ENCODE measurements at places on chromosomes 12 and 14.

DNA sequence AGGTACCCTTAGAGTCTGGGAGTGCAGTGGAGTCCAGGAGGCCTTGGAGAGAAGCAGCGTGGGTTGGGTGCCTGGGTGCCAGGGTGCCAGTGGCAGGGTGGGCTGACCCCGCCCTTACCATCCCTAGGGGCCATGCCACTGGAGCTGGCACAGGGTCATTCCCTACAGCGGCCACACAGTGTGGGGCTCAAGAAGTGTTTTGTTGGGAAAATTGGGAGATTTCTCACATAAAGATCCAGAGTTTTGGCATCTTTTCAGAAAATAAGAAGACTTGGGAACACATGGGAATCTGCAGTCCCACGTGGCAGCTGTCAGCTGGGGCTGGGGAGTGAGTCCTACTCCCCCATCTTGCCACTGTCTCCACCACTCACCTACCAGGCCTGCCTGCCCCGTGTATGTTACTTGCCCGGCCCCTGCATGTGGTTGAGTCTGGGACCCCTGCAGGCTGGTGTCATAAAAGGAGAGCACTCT lies 4.2 kb downstream of the VASH1 start:
- no peak for DNase-seq

GRCh38 chr12:66633676-66634075 lies 45.2 kb downstream of the GRIP1 start:
- no peak for DNase-seq

DNA sequence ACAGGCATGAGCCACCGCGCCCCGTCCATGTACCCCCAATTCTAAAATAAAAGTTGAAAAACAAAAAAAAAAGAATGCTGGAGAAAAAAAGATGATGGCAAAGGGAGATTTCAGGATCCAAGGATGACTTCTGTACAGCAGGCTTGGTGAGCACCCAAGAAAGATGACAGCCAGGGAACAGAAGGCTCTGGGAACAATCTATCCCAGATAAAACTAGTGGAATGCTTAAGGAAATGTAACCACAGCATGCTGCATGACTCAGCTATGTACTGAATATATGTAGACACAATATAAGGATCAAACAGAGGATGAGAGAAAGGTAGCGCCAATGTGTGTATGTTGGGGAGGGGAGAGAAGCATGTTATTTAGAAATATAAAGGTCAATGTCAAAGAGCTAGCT lies 123.7 kb upstream of the TMTC1 start:
- DNase-seq, result no peak

- peak; percentile 28 for DNase-seq
Measured at GRCh38 chr12:8991371-8992345, 2.3 kb downstream of the KLRG1 start.

DNA sequence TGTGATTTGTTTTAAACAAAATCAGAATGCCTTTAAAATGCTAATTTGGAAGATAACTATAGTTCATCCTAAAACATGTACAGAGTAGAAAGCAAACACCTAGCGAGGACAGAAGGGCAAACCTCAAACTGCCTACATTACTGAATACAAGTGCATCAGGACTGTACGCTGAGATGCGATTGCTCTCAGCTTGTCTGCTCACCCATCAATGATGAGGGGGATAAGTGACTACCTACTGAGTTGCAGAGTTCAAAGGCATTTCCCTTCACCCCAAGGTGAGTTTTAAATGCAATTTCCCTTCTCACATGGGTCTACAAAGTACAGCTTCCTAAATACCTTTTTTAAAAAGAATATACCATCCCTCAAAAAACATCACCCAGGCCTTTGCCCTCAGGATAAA lies 52.9 kb downstream of the PHLDA1 start:
- no peak for DNase-seq

DNA sequence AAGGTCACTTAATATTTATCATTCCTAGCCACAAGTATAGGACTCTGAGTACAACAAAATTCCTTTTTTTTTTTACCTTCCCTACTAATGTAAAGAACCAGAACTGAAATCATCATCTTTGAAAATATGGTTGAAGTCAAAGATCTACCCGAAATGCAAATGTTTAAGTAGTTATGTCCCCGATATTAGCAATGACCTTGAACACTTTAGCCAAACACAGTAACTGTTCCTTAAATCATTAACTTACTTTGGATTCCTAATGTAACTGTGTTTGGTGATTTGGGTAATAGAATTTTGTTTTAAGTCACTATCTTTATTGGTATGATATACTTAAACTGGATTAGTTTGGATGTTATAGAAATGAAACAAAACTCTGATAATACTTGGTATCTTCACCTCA lies 14.4 kb downstream of the ITPR2 start:
- no peak for DNase-seq

- no peak for DNase-seq
Measured at GRCh38 chr14:20468764-20469241, 403 bp upstream of the PNP start.

DNA sequence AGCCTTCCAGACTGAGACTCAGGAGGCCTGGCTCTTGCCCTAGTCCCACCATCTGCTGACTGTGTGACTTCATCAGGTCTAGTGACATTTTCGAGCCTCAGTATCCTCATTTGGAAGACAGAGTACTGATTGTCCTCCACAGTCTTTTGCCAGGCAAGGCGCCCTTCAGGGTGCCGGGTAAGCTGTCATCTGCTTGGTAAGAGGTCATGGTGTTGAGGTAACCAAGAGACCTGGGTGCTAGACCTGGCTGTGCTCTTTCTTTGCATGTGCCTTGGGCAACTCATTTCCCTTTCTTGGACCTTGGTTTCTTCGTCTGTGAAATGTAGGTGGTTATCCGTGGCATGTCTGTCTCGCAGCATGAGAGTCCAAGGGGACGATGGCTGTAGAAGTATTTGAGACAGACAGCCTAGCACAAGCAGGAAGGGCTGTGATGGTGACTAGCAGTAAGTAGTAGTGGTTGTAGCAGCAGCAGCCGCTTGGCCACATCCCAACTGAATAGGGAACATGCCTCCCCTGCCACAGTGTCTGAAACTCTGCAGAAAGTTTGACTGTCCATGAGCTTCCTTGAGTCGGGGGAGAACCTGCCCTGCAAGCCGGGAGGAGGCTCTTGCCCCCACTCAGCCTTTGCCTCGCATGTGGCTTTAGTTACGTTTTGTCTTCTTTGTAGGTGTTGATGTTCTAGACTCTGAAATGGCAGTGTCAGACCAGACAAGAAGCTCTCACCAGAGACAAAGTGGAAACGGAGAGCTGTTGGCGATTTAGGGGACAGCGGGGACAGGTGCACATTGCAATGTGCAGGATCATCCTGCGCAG lies 40.3 kb downstream of the EVL start:
- DNase-seq, result peak; percentile 76

DNA sequence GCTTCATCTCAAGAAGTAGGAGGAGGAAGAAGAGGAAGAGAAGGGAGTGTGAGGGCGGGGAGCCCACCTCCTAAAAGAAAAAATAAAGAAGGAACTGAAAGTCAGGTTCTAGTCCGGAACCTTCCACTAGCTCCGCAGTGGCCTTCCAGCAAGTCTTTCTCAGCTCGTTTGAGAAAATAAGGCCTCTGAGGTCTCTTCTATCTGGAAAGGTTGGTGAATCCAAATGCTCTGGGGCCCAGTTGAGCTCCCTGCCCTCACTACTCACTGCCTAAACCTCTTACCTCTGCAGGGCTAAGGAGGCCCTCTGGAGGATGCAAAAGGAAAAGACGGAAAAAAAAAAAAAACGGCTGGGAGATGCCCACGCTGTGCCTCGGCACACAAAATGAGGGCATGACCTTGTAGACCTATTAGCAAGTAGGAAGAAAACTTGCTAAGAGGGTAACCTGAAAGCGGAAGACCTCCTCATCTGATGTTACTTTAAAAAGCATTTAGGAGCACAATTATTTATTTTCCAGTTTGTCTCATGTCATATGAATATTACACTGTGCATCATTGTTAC lies 35.9 kb downstream of the FBLN5 start:
- DNase-seq, result peak; percentile 83

DNA sequence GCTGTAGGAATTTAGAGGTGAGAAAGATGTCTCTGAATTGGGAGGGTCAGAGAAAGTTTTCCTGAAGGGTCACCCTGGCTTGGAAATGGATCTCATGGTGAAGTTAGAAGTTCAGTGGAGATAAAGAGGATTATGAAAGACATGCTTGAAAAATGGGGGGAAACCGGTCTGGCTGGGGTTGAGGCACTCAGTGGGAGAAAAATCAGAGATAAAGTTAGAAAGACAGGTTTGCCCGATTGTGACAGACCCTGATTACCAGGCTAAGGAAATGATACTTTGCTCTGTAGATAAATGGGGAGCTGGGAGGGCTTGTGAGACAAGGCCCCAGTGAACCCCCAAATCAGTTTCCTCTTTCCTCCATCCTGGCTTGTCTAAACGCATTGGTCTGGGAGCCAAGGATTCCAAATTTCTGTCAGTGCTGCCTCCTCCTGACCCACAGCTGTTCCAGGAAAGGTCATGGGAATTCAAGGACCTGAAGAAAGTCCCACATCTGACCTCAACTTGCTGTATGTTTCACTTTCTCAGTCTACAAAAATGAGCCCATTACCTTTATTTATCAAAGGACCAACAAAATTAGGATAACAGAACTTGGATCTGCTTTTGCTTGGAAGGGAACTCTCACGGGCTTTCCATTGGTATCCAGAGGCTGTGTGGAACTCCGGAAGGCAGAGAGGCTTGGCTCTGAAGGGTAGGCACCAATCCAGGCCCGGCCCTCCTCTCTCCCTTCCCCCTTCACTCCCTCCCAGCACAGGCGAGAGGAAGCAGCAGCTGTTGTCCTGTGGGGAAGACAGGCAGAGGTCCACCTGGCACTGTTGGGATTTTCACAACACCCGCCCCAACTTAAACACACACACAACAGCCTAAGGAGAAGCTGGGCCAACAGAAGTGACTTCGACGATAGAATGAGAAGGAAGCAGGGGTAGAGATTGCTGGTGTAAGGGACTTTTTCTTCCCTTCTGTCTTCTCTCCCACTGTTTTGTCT lies 3.4 kb upstream of the RNASE7 start:
- DNase-seq, result no peak

GRCh38 chr14:31300883-31301282 lies 93.3 kb upstream of the HECTD1 start:
- DNase-seq, result no peak

DNA sequence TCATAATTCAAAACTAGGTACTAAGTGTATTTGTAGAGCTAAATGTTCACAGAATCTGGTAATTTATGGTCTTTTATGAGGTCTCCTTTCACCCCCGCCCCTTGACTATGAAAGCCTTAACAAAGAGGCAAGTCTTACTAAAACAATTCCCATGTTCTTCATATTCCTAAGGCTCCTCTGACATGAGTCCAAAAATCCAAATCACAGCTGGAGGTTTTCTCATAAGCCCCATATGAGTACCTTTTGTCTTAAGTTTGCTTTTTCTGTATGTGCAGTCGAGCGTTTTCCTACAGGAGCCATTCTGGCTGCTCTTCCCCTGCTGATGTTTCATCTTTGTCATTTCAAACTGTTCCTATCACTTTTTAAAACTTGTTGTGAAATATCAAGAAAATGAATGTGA lies 55.2 kb downstream of the SIX1 start:
- no peak for DNase-seq

GRCh38 chr12:103301642-103302591 lies 193.9 kb downstream of the C12orf42 start:
- no peak for DNase-seq

DNA sequence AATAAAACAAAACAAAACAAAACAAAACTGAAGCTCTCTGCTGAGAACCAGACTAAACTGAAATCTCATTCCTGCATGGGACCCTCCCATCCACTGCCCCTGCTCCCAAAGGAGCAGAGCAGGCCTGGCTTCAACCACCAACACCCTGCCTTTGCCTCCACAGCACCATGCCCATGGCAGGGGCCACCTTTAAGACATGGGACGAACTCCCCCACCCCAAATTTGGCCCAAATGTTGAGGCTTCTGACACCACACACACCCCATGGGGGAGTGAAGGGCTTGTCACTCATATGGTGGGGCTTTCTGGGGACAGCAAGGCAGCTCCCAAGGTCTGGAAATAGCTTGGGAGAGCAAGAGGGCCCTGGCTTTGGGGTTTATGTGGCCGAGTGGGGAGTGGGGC lies 177.2 kb downstream of the KIF26A start:
- DNase-seq, result no peak

- DNase-seq, result peak; percentile 29
Measured at GRCh38 chr12:124993626-124994436, at the start of gene BRI3BP. Gene BRI3BP, plus strand, starts transcription at chr12:124993645. Its CDS starts 146 bp downstream, at chr12:124993791.

- no peak for DNase-seq
Measured at GRCh38 chr14:74698465-74698864, 14.4 kb downstream of the AREL1 start.

DNA sequence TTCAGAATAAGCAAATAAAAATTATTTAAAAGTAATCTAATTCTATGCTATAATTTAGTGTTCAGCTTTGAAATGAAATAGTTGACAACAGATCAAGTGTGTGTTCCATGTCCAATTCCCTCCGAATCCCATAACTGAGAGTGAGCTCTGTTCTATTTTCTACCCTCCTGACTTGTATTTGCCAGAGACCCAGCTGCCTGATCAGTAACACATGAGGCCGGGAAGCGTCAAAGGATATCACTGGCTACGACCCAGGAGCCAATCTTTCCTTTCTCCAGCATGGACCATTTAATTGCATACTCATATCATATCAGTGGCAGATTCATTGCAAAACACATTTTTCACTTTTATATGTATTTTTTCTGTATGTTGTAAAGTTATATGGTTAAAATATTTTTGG lies 108.8 kb upstream of the TSPAN8 start:
- no peak for DNase-seq

- DNase-seq, result no peak
Measured at GRCh38 chr12:690466-690865, 27.2 kb upstream of the NINJ2 start.

DNA sequence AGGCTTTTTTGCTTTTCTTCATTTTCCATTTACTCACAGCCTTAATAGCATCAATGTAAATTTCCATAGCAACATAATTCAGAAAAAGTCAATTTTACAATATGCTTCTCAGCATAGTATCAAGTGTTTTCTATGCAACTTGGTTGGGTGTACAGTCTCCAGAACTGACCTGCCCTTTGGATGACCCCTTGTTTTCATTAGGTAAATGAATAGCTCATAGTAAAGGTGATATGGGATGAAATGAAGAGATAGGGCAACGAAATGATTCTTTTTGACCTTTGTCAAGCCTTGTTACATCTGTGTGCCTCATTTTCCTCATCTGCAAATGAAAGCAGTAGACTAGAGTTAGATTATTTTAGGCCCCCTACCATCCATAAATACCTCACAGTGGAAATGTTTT lies 1081.0 kb downstream of the TMTC2 start:
- no peak for DNase-seq

DNA sequence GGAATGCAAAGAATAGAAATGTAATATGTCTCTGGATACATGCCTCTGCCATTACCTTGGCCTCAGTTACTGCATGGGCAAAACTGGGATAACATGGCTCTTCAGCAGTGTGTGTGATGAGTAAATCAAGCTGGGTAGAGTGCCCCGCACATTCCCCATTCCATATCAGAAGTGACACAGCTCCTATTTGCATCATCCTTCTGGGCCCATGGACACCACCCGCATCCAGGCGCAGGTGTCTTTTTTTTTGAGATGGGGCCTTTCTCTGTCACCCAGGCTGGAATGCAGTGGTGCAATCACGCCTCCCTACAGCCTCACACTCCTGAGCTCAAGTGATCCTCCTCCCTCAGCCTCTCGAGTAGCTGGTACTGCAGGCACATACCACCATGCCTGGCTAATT lies 31.6 kb downstream of the KRT76 start:
- no peak for DNase-seq

- no peak for DNase-seq
Measured at GRCh38 chr12:65113621-65114035, 7.5 kb downstream of the WIF1 start.

All from common myeloid progenitor, CD34-positive (primary cell).